NCI-H1092 treated with DMSO at 0.1 percent for 48 hours (cell line): ENCODE measurements at places on chromosomes 13 and 19.
A peak's percentile ranks its signal among the peaks of the same experiment; 100 is the strongest.

DNA sequence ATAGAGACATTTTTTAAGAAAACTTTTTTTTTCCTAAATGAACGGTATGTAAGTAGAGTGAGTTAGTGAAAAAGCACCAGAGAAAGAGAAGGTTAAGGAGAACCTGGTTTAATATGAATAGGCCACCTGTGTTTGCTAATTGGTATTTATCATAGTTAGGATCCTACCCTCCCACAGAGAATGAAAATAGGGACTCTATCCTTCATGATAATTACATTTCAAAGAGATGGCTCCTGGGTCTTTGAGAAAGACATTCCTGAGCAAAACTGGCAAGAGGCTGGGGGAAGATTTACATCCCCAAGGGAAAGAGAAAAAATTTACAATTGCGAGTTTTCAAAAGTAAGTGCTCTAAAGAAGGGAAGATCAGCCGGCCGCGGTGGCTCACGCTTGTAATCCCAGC, 1284.5 kb downstream of the SLITRK1 start:
- no peak for DNase-seq

- DNase-seq: no peak
Observed at GRCh38 chr13:48838193-48838973, 137.3 kb upstream of the FNDC3A start.

DNA sequence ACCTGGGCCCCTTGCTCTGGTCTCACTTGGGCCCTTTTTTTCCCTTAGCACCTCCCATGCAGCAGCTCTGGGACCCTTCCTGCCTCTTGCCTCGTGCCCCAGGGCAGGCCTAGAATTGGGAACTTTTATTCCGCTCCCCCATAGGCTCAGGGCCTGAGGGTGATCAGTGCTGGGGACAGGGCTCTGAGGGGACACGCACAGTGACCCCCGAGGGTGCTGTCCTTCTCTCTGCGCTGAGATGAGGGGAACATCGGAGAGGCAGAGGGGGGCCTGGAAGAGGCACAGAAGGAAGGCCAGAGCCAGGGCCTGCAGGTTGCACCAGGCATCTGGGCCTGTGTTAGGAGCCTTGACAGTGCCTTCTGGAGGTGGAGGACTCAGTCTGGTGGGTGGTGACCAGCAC, 10.8 kb downstream of the EPN1 start:
- DNase-seq: no peak

DNA sequence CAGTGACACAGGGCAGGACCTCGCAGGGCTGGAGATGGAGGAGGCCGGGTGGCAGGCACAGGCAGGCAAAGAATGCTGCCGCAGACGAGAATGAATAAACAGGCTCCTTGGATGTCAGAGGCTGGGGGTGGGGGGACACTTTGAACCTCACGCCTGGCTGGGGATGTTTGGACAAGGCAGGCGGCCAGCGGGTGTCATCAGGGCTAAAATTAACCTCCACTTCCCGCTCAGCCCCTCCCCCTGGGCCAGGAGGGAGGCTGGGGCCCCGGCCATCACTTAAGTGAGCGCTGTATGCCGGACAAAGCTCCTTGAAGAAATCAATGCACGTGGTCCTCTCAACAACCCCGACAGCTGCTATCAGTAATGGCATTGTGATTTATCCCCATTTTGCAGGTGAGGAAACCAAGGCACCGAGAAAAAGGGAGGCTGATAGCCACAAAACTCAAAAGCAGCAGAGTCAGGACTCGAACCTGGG, 10.3 kb upstream of the FUT5 start:
- DNase-seq: no peak

DNA sequence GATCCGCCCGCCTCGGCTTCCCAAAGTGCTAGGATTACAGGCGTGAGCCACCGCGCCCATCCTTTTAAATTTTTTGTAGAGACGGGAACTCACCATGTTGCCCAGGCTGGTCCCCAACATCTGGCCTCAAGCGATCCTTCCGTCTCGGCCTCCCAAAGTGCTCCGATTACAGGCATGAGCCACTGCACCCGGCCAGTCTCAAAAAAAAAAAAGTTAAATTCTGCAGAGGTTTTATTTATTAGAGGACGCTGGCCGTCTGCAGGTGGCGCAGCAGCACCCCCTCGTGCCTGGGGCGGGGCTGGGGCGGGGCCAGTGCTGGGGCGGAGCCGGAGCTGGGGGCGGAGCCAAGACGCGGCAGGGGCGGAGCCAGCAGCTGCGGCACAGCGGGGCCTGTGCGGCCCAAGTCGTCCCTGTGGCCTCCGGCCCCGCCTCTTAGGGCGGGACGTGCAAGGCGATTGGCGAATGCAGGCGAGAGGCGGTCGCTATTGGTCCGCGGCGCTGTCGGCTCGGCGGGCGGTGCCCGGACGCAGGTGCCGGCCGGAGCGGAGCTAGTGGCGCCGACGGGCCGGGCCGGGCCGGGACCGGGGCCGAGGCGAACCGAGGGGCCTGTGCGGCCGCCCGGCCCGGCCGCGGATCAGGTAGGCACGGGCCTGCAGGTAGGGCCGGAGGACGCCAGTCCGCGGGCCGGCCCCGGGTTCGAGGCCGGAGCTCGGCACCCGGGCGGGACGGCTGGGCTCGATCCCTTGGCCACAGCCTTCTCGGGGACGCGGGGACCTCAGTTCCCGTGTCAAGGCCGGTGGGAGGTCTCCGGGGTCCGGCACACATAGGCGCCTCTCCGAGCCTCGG, at the start of gene MARCHF2:
Gene MARCHF2 (plus strand): TSS at position 523 of the 846 bp plus-strand sequence. CDS start 8,536 bp downstream, outside the sequence.
- DNase-seq: peak; percentile 89

- no peak for DNase-seq
Observed at GRCh38 chr13:111638233-111638632, 317.8 kb downstream of the TEX29 start.

DNA sequence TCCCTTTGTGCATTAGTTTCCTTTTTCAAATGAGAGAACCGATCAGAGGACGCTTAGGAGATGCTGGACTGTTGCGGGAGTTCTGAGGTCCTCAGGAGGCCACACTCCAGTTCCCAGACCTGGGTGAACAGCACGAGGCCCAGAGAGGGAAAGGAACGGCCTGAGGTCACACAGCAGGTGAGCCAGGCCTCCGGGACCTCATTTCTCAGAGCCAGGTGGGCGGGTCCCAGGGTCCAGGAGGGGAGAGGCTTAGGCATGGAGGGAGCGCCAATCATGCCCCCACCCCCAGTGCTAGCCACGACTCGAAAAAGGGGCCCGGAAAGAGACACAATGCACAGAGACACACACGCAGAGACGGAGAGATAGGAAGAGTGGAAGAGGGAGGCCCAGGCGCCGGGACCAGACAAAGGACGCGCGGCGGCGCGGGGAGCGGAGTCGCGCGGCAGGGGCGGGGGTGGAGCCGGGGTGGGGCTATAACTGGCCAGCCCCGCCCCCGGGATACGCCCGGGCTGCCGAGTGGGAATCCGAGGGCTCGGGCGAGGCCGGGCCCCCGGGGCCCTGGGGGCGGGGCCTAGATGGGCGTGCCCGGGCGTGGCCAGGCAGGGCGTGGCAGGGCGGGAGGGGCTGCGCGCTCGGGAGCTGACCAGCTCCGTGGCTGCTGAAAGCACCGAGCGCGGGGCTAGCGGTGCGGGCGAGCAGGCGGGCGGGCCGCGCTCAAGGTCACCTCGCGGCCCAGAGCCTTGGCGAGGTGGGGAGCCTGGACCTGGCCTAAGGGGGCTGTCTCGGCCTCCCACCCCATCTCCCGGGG, 1.6 kb downstream of the ELAVL3 start:
- peak; percentile 68 for DNase-seq

DNA sequence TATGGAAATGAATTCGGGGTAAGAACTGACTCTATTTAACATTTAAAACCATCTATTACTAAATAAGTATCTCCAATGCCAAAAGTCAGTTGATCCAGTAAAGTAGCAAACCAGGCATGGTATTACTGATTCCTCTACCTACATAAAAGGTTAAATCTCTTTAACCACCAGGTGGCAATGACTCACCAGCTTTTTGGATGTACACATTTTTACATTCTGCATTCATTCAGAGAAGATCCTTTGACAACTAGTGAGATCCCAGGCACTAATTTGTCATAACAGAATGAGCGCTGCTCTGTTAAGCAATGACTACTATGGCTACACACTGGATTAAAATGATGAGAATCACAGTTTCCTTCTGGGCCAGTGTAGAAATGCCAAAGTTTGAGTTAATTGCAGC, 329.8 kb upstream of the GPC6 start:
- peak; percentile 36 for DNase-seq

DNA sequence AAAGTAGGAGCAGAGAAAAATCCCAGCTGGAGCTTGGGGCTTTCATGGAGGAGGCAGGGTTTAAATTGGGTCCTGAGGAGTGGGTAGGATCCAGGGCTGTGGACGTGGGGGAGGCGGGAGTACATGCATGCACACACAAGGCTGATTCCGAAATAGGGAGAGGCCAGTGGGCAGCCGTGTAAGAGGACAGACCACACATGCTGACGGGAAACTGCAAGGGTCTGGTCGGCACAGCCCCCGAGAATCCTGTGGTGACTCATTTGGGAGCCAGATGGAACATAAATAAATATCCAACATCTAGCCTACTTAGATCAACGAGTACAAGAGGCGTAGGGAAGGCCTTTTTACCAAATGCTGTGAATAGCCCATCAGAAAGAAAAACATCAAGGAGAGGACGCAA, 216.3 kb upstream of the ZNF507 start:
- DNase-seq: no peak

DNA sequence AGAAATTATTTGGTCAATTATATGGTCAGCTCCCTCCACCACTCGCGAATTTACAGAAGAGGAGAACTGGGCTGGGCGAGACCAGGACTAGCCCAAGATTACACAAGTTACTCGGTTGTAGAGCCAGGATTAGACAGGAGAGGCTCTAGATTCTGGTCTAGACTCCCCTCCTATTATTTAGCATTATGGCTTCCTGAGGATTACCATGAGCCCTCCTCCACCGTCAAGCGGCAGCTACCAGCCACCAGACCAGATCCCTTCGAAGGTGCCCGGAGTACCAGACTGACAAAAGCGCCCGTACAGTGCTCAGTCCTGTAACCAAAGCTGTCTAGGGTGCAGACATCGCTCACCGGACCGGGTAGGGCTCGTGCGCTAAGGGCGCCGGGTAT, 497 bp upstream of the MLNR start:
- no peak for DNase-seq

DNA sequence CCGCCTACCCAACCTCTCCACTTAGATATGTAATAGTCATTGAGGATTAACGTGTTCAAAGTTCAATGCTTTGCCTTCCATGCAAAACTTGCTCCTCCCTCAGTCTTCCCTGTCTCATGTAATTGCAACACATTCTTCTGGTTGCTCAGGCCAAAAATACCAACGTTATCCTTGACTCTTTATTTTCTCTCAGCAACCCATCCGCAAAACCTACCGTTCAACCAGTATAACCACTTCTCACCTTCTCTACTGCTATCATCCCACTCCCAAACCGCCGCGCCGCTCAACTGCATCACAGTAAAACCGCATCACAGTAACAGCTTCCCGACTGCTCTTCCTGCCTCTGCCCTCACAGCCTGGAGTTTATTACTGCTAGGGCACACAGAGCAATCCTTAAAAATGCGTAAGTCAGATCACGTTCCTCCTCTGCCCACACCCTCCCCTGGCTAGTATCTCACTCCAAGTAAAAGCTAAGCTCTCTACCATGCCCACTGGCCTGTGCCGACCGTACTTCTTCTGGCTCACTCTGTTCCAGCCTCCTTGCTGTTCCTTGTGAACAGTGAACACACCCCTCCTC, 8.2 kb downstream of the MTIF3 start:
- DNase-seq: no peak

DNA sequence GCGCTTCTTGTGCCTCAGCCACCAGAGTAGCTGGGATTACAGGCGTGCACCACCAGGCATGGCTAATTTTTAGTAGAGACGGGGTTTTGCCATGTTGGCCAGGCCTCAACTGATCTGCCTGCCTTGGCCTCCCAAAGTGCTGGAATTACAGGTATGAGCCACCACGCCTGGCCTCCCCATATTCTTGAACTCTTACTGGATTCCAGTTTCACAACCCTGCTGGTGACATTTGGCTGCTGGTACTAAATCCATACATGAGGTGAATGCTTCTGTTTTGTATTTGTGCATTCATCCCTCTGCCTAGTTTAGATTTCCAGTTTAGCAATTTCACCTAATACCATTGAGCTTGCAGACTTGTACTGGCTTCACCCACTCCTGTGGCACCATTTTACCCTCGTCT, 13.9 kb downstream of the SLC25A15 start:
- DNase-seq: no peak

DNA sequence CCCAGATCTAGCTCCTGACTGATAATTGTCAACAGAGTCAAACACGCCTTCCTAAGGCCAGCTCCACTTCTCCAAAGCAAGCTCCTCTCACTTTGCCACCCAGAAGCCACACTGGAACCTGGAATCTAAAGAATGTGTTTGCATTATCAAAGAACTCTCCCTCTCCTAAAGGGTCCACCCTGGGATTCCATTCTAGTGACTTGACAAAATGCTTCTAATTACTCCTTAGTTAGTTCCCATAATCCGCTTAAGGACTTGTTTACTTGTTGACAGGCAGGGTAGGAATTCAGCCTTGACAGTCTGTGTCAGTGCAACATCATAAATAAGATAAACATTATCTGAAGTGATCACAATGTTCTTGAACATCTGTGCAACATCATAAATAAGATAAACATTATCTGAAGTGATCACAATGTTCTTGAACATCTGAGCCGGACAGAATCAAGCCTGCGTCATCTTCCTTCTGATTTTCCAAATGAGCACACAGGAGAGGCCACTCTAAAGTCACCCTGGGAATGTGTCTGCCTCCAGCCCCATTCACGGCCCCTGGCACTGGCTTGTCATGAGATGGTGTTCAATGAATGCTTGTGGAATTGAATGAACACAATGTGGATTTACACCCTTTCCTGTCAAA, 512.1 kb downstream of the IRS2 start:
- DNase-seq: no peak

DNA sequence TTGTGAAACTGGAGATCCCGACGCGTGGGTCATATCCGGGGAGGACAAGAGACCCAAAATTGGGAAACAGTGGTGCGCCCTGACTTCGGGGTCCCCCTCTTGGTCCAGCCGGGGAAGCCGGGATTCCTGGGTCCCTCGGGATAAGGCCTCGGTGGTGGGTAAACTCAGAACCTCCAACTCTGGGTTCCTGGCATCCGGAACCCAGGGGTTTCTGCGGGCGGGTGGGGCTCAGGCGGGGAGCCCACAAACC, 688 bp downstream of the ZFP36 start:
- DNase-seq: no peak

DNA sequence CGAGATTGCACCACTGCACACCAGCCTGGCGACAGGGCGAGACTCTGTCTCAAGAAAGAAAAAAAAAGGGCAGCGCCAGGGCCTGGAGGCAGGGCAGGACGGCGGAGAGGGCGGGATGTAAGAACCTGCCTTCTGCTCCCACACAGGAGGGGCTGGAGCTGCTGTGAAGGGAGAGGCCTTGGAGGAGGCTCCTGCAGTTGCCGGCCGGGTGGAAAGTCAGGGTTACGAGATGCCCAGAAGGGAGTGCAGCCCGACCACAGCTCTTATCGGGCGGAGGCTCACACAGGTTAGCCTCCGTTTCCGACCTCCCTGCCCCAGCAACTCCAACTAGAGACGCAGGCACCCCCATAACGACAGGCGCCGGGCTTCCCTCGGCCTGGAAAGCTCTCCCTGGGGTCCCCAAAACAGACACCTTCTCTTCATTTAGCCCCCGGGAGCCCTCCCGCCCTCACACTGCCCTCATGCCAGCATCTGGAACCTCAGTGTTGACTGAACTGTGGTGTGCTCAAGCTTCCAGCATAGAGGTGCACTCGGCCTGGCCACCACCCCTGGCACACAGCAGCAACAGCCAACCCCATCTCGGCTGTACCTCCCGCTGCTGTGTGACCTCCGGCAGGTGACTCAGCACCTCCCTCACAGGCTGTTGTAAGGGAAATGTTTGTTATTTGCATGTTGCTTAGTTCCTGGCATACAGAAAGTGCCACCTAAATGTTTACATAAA, 1.4 kb downstream of the PLPP2 start:
- DNase-seq: no peak
